GDM1 (cell line): ENCODE measurements at places on chromosomes 3 and 15.

DNA sequence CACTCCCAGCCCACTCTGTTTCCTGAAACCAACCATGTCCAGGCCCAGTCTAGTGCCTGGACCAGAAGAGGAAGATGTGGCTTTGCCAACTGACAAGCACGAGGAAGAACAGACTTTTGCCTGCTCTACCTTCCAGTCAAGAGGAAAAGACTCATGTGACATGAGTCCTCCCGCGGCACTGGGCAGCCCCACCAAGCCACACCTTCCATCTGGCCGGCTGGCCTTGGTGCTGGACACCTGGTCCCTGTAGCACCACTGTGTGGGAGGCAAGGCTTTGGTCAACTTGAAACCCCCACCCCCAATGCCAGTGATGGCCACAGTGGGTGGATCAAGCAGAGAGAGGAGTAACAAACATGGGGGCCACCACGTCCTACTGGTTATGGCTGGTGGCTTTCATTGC, 12.5 kb downstream of the CHDH start:
- DNase-seq: no peak

DNA sequence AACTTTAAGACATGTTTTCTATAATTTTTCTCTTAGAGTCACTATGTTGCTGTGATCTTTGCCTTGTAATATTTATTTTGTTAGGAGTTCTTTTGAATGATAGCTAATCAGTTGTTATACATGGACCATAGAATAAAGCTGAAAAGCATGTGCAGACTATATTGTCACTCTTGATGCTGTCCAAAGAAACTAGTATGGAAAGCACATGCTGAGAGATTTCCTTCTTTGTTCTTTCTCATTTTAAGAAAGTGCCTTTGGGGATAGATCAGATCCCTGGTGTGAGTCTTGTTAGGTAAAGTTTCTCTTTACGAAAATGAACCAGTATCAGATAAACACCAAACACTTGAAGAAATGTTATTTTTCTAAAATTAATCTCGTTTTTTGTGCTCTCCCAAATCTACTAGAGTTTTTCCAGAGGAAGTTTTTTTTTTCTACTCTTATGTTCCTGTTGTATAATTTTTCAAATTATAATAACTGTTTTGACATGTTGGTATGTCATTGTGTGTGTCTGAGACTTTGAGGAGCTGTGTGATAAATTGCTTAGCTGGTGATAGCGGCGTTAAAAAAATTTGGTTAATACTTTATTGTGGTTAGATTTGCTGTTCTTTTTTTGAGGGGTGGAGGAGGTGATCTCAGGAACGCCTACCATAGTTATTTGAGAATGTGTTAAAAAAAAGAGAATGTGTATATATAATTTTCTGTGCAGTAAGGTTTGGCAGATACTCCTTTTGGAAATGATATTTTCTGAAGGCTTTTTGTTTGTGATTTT, 2.2 kb downstream of the PIAS1 start:
- DNase-seq: no peak

GRCh38 chr3:73733746-73734145, 109.0 kb upstream of the PDZRN3 start:
- DNase-seq: no peak

- DNase-seq: no peak
These were observed 15.8 kb downstream of the RUVBL1 start for GRCh38 chr3:128107834-128108233.

DNA sequence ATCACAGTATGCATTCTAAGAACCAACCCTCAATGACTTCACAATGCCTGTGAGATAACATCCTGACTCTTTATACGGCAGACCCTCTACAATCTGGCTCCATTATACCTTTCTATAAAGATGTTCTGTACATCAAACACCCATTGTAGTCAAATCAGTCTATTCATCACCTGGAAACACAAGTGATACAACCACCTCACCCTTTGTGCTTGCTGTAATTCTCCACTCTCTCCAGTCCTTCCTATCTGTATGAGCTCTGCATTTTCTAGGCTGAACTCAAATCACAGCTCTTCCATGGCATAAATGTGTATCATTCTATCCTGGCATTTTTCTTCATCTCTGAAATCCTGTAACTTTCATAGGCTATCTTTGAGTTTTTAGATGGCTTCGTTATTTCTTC, 539.4 kb downstream of the GRM7 start:
- no peak for DNase-seq

DNA sequence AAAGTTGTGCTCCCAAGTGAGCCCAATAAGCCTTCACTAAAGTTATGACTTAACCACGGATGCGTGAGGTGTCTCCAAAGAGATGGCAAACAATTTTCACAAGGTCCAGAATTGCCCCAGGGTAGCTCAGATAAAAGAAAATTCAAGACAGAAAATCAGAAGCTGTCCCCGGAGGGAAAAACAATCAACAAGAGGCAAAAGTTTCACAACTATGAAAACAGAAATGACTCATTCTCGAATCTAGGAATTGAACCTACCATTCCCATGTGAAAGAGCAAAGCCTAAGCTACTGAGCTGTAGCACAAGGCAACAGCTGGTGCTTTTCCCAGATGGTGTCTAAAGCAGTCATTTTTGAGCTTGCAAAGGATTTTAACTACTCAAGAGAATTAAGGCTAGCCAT, 33.5 kb upstream of the MKRN3 start:
- DNase-seq: no peak

- DNase-seq: no peak
These were observed 137.0 kb downstream of the TMCO5A start for GRCh38 chr15:38071211-38071972.

GRCh38 chr15:58477170-58477569, 45.4 kb downstream of the LIPC start:
- DNase-seq: peak; percentile 36

DNA sequence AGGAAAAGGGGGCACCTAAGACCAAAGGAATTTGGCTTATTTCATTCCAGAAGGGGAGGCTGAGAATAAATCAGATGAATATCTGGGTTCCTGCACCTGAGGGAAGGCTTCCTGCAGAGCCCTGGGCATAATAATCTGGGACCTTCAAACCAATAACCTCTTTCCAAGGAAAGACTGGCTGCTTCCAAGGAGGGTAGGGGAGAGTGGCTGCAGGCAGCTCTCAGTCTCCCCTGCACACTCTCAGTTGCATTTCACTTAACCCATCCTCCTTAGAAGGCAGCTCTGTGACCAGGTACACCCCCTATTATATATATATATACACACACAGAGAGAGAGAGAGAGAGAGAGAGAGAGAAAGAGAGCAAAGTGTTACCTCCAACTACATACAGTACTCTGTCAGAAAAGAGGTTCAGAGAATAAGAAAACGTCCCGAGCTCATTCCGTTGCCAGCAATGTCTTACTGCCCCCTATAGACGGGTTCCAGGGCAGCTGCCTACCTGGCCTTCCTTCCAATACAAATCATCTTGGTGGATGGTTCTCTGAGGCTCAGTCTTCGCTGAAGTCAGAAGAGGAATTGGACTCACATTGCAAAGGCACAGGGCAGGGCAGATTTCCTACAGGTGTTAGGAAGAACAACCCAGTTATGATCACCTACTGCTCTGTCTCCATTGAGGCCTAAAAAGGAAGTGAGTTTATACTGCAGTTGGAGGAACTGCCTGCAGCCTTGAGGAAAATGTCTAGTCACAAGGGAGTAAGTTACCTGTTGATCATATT, 26.1 kb downstream of the CAPN3 start:
- DNase-seq: peak; percentile 56

DNA sequence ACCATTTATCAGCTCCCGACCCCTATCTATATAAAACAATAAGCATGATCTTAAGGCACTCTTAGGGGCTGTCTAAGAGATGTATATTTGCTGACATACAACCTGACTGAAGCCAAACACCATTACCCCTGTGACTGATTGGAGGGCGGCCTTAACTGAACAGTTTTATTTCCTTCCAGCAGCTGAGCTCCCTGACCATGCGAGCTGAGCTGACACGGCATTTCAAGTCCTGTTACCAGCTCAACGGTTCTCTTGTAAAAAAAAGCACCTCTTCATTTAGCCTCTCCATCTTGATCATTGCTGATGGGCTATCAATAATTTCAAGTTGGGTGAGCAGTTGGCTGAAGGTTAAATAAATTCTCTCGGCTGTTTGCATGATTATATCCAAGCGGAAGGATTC, 33.4 kb upstream of the BNIP2 start:
- DNase-seq: no peak

GRCh38 chr3:51896607-51897305, 6.4 kb downstream of the IQCF1 start:
- DNase-seq: no peak
